ENCODE measurements at places on chromosomes 11 and 22.

GRCh38 chr11:90558328-90558865 is 335.5 kb upstream of the CHORDC1 start:
- DNase-seq, result no peak

DNA sequence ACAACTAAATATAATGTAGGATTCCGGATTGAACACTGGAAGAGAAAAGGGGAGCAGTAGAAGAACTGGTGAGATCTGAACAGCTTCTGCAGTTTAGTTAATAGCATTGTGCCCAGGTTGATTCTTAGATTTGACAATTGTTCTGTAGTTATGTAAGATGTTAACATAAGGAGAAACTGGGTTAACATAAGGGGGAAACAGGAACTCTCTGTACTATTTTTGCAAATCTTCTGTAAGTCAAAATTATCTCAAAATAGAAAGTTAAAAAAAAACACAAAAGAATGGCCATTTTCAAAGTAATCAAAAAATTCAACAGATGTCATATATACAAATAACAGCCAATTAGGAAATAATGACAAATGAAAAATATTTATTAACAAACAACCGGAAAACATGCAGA is 18.7 kb upstream of the LRP5 start:
- no peak for DNase-seq

- no peak for DNase-seq
These were observed 8.9 kb downstream of the YPEL1 start for GRCh38 chr22:21726650-21727049.

DNA sequence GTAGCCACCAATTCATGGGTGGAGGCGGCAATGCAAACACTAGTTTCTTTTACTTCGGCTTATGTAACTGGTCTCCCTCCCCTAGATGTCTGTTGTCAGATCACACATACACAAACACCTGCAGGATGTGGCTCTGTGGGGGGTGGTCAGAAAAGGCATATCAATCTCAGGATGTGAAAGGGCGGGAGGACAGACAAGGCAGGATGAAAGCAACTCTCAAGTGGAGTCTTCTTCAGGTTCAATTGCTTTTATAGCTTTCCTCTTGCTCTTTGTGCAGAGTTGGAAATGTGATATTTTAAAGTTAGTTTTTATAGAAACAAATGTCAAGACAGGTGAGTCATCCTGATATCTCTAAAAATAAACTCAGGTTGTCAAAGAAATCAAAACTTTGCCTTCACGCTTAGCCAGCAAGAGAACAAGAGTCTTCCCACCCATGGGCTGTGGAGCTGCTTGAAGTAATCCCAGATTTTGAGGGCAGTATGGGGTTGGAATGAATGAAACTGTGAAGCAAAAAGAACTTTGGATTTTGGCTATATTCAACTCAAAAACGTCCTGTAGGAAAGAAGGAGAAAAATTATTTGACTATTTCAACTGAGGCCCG is 423.4 kb downstream of the GUCY1A2 start:
- DNase-seq, result no peak
